Regular cardiac myocyte (primary cell): ENCODE measurements at places on chromosomes 1 and 21. TPM values are rescaled to one million over a fixed set of nuclear protein-coding genes. Genes with fewer than 3 reads are reported as not detected.

The KRTAP19-3 gene
- not detected in 2 replicates for total RNA-seq

The TSPEAR gene
- total RNA-seq, result not detected in 2 replicates

The S100A8 gene
- not detected in 2 replicates for total RNA-seq

The AGMAT gene
- total RNA-seq, result 1.7 and 2.7 TPM in 2 replicates

The LIN28A gene
- not detected in 2 replicates for total RNA-seq

The NUP210L gene
- total RNA-seq, result under 0.01 and 0.28 TPM in 2 replicates

The TAS1R3 gene
- under 0.01 TPM in 2 replicates for total RNA-seq

The SAMD11 gene
- total RNA-seq, result 4.5 and 5.8 TPM in 2 replicates

The REG4 gene
- total RNA-seq, result not detected in 2 replicates

The NLRP3 gene
- 0.19 TPM in 1 of 2 replicates, not detected in the other for total RNA-seq

The PLA2G2A gene
- total RNA-seq, result not detected in 2 replicates

The RGS2 gene
- 48.5 and 76.1 TPM in 2 replicates for total RNA-seq

The VTCN1 gene
- total RNA-seq, result not detected in 2 replicates

The SLC2A5 gene
- total RNA-seq, result 1.7 and 5.6 TPM in 2 replicates

The MARK1 gene
- 0.77 and 2.5 TPM in 2 replicates for total RNA-seq

The SHISAL2A gene
- total RNA-seq, result under 0.01 TPM in 1 of 2 replicates, not detected in the other

The GPR37L1 gene
- not detected in 2 replicates for total RNA-seq

The CLDN8 gene
- total RNA-seq, result not detected in 2 replicates

The TNFRSF1B gene
- 9.6 and 15.2 TPM in 2 replicates for total RNA-seq

The SRM gene
- total RNA-seq, result 14.4 and 38.0 TPM in 2 replicates

The ANKRD45 gene
- 0.28 and 0.38 TPM in 2 replicates for total RNA-seq

The VHLL gene
- 0.96 TPM in 1 of 2 replicates, not detected in the other for total RNA-seq

The FASLG gene
- not detected in 2 replicates for total RNA-seq

The DIO1 gene
- total RNA-seq, result not detected in 2 replicates

The GPATCH3 gene
- total RNA-seq, result 6.5 and 10.2 TPM in 2 replicates

The BARHL2 gene
- total RNA-seq, result not detected in 2 replicates

The BPNT1 gene
- 26.2 and 38.7 TPM in 2 replicates for total RNA-seq

The PIK3R3 gene
- 4.5 and 5.0 TPM in 2 replicates for total RNA-seq

The DNAJC28 gene
- total RNA-seq, result 1.7 and 2.0 TPM in 2 replicates

The FAM163A gene
- under 0.01 TPM in 1 of 2 replicates, not detected in the other for total RNA-seq

The GTF2B gene
- total RNA-seq, result 40.6 and 45.6 TPM in 2 replicates

The DCDC2B gene
- not detected in 2 replicates for total RNA-seq
